DMS153 (cell line): ENCODE measurements at places on chromosomes 5 and 9.

- DNase-seq = no peak
These were observed 35.0 kb upstream of the ANKRD33B start for GRCh38 chr5:10528827-10529226.

- DNase-seq = no peak
These were observed 287.4 kb upstream of the ARRDC3 start for GRCh38 chr5:91670563-91670962.

- no peak for DNase-seq
These were observed 97.6 kb downstream of the PRELID2 start for GRCh38 chr5:145737578-145737977.

GRCh38 chr9:99193466-99193821 is 28.3 kb downstream of the ALG2 start:
- DNase-seq = no peak

- no peak for DNase-seq
These were observed 15.7 kb upstream of the AGXT2 start for GRCh38 chr5:35063414-35063813.

DNA sequence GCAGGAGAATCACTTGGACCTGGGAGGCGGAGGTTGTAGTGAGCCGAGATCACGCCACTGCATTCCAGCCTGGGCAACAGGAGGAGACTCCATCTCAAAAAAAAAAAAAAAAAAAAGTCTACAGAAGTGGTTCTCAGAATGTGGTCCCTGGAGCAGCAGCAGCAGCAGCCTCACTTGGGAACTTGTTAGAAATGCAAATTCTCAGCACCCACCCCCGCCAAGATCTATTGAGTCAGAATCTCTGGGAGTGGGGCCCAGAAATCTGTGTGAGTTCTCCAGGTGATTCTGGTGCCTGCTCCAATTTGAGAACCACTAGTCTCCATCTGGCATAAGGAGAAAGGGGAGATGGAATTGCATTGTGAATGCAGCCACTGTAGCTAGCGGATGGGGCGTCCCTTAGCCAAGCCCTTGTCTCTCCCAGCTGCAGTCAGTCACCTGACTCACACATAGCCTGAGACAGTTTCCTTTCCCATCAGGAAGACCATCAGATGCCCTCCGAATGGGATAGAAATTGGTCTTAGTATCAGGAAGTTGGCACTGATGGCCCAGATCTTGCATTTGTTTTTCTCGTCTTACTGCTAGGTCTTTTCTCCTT is 12.2 kb upstream of the PTCH1 start:
- no peak for DNase-seq

DNA sequence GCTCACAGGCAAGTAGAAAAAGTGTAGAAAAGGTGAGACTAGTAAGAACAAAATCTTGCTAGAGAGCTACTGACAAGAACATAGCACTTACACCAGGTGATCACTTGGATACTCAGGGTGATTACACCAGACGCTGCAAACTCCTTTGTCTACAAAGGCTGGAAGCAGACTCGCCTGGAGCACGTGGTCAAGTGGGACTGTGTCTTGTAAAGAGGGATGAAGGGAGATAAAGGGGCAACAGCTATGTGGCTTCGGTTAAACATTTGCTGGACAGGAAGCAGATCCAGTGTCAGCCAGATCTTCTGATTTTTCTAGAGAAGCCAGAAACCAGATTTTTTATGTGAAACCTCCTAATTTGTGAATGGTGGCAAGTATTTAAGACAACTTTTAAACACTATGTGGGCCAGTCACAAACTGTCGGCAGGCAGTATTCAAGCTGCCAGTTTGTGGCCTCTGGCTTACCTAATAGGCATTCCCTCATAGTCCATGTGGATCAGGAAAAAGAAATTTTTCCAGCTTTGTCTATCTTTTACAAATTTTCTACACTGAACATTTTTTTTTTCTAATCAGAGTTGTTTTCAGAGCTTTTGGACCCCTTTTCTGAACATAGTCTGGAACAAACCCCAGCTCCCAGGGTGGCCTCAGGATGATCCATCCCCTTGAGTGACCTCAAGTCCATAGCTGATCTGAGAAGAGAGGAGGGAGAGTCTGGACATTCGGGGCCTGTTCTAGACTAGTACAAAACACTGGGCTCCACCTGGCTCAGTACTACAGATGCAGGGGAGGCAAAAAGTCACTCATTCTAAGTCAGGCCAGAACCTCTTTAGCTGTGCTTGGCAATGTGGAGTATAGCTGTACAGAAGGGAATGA is 262.9 kb downstream of the ARRDC3 start:
- DNase-seq = no peak

- DNase-seq = no peak
These were observed 165.6 kb downstream of the YTHDC2 start for GRCh38 chr5:113678924-113679575.

DNA sequence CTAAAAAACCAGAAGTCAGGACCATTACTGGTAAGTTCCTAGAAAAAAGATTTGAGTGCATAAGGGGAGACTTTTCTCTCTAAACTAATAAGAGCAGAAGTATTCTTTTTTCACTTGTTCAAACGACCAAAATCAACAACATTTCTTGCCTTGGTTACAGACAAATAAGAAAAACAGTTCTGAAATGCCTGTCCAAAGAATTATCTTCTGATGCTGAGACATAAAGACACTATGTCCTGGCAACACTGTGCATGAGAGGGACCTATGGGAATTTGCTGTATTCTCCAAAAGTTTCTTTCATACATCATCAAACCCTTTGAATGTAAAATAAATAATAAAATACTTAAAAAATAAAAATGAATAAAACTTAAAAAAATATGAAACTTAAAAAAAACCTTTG is 50.4 kb downstream of the ZNF474 start:
- no peak for DNase-seq

DNA sequence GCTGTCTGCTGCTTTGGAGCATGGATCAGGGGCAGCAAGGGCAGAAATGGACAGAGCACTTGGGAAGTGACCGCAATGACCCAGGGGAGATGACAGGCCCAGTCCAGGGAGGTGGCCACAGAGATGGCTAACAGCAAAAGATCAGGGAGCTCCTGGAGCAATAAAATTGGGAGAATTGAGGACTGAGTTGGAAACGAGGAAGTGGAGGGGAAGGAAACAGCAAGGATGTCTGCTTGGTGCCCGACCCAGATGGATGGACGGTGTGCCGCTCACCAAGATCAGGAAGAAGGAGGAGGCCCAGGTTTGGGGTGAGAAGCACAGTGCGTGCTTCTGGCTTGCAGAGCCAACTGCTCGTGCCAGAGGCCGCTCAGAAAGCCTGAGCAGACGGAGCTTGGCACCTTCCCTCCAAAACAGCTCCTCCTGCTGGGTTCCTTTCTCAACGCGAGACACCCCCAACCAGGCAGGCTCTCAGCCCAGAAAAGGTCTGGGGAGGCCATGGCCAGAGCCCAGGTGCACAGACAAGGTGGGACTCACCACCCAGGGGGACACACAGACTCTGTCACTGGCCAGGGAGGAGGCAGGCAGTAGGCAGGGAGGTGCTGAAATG is 1.7 kb upstream of the SLC34A1 start:
- DNase-seq = no peak

DNA sequence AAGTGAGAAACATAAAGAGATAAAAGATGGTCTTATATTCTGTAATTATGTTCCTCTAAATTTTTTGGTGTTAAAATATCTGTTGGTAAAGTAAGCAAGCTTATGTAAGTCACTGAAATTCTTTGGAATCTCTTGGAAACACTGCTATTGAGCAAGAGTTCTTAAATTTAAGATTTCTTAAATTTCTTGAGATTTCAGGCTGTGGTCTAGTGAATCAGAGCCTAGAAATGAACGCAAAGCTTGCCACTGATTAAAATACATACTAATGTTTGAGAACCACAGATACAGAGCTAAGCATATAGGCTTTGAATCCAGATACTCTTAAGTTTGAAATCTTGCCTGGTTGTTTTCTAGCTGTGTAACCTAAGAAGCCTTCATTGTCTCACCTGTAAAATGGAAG is 133.4 kb downstream of the TRPM3 start:
- DNase-seq = no peak

GRCh38 chr5:61277190-61277589 is 54.9 kb upstream of the ZSWIM6 start:
- no peak for DNase-seq

GRCh38 chr9:76895186-76895585 is 10.7 kb downstream of the PRUNE2 start:
- no peak for DNase-seq

DNA sequence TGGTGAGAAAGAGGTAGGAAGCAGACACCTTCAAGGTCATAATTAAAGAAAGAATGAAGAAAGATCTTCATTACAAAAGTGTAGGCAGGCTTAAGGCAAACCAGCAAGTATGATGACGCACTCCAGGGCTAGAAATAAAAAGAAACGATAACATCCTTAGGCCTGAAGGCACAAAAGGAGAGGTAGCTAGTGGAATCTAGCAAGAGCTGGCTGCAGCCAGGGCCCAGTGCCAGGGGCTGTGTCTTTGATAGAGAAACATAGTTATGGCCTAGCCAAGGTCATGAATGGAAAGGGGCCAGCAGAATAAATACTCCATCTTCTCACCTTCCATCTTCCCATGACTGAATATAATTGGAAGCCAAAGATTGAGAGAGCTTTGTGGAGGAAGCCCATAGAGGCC is 6.8 kb upstream of the SH3TC2 start:
- DNase-seq = no peak

- peak; percentile 84 for DNase-seq
These were observed 36.1 kb downstream of the DAP start for GRCh38 chr5:10724781-10725507.

DNA sequence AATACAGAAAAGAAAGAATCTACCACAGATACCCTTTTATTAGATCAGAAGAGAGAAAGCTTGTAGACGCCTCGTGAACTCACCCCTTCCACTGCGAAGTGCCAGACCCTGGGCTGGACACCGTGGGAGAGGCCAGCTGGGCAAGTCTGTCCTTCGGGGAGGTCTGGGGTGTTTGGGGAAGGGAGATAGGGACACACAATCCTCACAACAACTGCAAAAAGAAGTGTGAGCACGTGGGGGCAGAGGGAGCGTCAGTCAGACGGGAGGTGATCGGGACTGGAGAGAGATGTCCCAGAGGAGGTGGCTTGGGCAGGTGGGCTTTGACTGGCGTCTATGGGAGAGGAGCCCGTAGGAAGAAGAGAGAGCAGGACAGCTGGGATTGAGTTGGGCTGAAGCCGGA is 27.3 kb upstream of the GRHPR start:
- no peak for DNase-seq

DNA sequence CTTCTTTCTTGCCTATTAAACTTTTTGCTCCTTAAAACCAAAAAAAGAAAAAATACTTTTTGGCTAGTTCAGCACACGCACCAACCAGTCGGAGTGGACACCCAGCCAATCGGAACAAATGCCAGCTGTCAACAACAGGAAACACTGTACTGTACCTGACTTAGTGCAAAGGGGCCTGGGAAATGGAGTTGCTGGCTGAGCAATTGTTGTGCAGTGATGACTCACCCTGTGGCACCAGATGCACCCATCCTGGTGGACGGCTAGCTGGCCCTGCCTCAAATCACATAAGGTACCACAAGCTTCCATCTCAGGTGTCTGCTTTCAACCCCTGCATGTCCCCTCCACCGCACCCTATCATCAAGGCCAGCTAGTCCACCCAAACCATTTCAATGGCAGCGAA is 20.9 kb downstream of the FOXE1 start:
- DNase-seq = no peak

GRCh38 chr9:71519098-71519696 is 249.1 kb downstream of the CEMIP2 start:
- DNase-seq = no peak

DNA sequence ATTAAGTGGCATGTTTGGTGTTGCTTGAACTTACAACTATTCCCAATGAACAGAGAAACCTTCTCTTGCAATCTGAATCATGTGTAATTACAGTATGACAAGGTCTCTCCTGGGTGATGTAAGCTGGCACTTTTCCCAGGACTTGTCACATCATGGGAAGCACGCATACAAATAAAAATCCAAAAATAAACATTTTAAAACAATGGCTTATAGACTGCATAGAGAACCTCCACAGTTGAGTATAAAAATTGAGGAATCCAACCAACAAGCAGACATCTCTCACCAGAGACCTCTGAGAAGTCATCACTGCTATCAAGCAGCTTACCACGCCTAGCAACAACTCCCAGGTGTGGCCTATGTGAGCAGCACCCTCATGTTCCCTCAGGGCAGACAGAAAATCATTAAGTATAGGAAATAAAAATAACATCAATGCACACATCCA is 3.9 kb downstream of the MLLT3 start:
- DNase-seq = peak; percentile 62

GRCh38 chr9:124040935-124041816 is 29.6 kb downstream of the LHX2 start:
- no peak for DNase-seq

DNA sequence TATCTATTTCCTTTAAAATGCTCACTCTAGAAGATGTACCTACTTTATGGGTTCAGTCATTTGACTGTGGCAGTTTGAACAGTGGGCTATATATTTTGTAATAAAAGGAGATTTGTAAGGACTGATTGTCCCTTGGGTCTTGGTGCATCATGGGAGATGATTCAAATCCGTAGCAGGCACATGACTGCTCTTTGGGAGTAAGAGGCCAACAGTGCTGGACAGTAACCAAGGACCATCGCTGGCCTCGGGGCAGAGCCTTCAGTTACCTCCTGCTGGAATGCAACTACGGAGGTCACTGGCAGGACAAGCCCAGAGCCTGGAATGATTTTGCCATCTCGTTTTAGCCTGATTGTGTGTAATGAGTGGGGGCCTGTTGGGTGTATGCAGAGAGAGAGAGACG is 7.0 kb upstream of the MAMDC2 start:
- no peak for DNase-seq

DNA sequence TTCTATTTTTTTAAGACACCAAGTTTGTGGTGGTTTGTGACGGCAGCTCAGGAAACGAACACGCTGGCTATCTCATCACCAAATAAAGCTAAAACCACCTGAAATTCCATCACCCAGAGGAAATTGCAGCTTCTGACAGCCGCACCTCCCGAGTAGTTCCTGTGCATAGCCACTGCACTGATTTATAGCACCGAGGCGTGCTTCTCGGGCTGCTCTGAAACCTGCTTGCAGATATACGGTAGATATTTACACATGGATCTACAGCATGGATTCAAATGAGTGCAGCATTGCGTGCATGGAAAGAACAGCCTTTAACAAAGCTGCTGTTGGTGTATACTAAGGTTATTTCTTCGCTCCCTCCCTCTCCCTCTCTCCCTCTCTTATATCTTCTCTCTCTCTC is 153.8 kb downstream of the PHF2 start:
- DNase-seq = no peak
